ENCODE measurements at places on chromosomes 7 and 10.
A peak's percentile ranks its signal among the peaks of the same experiment; 100 is the strongest.

DNA sequence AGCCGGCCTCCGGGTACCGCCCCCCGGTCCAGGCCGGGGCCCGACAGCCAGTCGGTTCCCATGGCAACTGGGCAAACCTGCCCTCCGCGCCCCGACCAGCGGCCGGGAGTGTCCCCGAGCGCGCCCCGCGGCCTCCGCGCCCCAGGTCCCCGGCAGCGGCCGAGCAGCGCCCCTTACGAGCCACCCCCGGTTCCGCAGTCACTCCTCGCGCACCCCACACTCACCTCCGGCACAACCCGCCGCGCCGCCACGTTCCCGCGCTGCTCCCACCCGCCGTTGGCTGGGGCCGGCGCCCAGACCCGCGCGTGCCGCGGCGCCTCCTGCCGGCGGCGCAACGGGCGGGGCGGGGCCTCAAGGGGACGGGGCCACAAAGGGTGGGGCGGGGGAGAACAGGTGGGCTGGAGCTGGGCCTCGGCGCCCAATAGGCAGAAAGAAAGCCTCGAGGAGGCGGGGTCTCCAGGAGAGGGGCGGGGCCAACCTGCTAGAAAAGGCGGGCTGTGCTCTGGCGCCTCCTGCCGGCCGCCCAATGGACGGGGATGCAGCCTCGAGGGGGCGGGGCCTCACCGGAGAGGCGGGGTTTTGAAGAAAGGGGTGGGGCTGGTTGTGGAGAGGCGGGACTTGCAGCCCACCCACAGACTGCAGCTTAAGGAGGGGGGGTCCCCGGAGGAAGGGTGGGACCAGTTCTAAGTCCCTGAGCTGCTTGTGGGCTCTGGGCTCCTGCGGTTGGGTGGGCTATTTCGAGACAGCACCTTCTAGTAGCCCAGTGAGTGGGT is at the start of gene RADIL:
Gene RADIL (minus strand): TSS at position 345 of the 773 bp plus-strand sequence. CDS start 5,577 bp downstream, outside the sequence.
- peak; percentile 97 for DNase-seq

GRCh38 chr7:137652721-137653120 is 194.1 kb downstream of the DGKI start:
- no peak for DNase-seq

DNA sequence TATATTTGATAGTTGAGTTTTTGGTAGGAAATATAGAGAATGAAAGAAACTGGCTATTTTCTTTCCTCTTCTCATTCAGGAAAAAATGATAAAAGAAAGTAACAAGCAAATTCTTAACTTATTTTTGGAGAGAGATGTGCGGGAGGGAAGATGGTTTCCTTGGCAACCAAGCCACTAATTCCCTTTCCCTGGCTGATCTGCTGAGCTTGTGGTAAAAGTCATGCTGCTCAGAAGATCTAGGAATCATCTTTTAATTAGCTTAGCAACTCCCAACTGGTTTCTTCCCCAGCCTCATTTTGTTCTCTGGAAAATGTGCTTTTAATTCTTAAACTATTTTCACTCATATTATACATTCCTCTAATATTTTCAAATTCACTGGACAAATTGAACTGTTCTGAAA is 11.8 kb downstream of the UROS start:
- DNase-seq: no peak

- DNase-seq: no peak
These were observed 11.9 kb upstream of the HABP2 start for GRCh38 chr10:113540845-113541548.

GRCh38 chr10:60368875-60369546 is 20.7 kb downstream of the ANK3 start:
- DNase-seq: no peak

Data from activated CD8-positive, alpha-beta T cell treated with anti-CD3 and anti-CD28 coated beads for 36 hours (primary cell).